ENCODE measurements at places on chromosomes 3 and 15.

DNA sequence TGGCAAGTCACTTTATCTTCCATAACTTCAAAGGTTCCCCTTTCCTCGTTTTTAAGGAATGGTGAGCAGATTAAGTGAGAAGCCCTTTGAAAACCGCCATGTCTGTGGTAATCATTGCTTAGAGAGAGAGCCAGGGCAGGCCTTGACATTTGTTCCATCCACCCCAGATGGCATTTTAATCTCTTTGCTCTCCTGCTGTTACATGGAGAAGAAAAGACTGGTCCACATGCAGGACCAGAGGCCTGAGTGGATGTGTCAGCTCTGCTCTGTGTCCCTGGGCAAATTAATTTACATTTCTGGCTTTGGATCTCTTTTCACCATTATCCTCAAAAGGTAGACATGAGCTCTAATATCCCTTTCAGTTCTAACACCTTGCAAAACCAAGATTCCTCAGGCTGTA, 157.3 kb upstream of the LPP start:
- DNase-seq = no peak

GRCh38 chr3:128320551-128321340, 145.9 kb downstream of the DNAJB8 start:
- DNase-seq = no peak

GRCh38 chr15:59594493-59594942, 17.1 kb upstream of the GCNT3 start:
- DNase-seq = no peak

GRCh38 chr3:31275038-31275572, 257.6 kb upstream of the STT3B start:
- DNase-seq = no peak

DNA sequence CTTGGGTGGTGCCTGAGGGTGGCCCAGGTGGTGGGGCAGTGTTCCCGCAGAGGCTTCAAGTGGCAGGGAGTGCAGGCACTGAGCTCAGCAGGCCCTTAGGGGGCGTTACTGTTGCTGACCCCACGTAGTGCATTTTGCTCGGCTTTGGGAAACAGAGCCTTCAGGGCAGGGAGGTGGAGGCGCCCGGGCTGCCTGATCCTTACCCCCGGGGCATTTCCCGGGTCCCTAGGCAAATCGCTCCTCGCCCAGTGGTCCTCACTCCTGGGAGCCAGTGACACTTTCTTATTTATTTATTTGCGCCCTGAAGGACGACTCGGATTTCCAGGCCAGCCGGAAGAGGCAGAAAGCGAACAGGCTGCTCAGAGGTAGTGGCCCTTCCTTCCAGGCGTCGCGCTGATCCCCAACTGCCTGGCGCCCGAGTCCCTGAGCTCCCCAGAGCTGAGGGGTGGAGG, 10.1 kb upstream of the FOXB1 start:
- no peak for DNase-seq

- no peak for DNase-seq
Observed at GRCh38 chr3:34675383-34676120, 877.1 kb downstream of the PDCD6IP start.

- no peak for DNase-seq
Observed at GRCh38 chr3:15535732-15536131, 14.2 kb upstream of the COLQ start.

DNA sequence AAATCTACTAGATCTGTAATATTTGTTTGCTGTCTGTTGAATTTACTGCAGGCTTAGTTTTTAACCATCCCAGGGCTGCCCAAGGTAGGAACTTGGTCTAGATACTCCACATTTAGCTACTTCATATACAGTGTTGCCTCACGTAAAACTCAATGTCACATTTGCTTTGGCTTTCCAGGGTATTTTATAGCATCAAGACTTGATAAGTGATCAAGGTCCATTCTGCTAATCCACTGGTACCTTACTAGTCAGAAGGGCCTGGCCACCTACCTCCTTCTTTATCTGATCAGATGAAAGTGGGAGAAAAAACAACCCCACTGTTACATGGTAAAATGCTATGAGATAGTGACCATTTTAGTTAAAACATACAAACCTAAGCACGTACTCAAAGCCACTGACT, 25.5 kb upstream of the GREM1 start:
- no peak for DNase-seq

DNA sequence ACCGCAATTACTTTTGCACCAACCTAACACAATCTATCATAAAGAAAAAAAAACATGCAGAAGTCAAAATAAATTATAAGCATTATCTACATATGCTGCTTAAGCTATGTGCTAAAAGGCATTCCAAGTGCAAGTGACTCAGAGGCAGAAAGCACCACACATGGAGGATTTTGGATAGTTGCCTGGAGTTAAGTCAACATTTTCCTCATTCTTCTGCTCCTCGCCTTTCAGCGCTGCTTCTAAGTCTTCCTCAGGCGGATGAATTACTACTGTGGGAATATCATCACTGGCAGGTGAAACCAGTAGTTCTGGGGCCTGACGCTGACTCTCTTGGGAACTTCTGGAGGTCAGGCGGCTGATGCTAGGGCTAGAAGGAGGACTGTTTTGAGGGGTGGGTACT, 53.1 kb downstream of the SLC4A7 start:
- DNase-seq = no peak
